ENCODE measurements at places on chromosomes 1 and 21.

DNA sequence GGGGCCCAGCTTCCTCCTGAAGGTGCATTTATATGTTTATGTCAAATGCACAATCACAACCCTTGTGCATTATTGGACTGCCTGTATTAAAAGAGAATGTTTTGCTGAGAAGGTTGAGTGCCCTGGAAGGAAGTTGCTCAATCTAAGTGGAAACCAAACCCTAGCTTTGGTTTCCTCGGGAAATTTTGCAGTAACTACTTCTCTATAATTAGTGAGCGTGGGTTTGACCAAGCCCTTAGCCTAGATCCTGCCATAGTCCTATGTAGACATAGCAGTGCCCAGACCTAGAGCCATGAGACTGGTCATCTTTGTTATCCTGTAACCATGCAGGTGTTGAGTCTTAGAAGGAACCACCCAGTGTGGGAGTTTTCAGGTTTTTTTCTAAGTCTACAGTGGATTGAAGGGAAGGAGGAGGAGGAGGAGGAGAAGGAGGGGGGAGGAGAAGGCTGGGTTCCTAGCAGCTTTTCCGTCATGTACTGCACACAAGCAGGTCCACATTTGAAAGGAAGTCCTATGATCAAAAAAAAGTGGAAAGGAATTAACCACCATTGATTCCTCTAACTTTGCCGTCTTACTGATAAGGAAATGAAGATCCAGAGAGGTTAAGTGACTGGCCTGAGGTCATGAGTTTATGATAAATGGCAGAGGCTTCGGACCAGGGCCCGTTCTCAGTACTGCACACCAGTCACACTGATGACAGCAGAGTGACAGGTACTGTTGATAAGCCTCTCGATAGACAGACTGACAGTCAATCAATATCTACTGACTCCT, 72.2 kb upstream of the LYST start:
- no peak for DNase-seq

DNA sequence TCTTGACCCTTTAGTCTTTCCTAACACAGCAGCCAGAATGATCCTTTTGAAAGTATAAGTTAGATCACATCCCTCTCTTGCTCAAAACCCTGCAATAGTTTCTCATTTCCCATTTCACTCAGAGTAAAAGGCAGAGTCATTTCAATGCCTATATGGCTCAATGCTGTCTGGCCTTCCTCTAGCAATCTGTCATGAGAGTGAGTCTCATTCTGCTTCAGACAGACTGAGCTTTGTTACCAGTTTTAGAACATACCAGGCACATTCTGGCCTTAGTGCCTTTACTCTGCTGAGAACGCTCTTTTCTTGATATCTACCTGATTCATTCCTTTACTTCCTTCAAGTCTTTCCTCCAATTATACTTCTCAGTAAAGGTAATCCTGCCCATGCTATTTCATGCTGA, 372.8 kb upstream of the PKN2 start:
- no peak for DNase-seq

GRCh38 chr1:248904437-248905216, 1.4 kb upstream of the PGBD2 start:
- DNase-seq, result no peak

DNA sequence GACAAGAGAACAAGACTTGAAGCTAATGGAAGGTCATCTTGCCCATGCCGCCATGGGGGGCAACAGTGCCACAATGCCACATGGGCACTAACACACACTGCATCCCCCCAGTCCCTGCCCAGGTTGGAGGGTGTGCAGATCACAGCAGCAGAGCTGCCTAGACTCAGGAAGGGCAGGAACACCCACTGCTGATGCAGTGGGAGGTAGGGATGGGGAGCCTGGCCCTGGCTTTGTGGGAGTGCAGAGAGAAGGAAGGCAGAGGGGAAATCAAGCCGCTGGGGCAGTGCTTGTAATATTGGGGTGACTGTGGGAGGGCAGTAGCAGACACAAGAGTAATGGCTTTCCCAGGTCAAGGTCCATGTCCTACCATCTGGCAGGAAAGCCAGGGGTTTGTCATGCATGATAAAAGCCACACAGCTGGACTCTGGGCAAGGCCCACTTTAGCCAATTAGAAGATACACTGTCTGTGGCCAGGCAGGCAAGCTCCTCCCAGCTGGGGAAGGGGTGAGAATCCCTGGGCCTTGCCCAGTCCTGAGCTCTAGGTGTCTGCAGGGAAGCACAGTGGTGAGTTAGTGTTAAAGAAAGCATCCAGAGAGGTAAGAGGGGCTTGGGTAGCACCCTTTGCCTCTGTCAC, 25.4 kb upstream of the MEF2D start:
- no peak for DNase-seq

DNA sequence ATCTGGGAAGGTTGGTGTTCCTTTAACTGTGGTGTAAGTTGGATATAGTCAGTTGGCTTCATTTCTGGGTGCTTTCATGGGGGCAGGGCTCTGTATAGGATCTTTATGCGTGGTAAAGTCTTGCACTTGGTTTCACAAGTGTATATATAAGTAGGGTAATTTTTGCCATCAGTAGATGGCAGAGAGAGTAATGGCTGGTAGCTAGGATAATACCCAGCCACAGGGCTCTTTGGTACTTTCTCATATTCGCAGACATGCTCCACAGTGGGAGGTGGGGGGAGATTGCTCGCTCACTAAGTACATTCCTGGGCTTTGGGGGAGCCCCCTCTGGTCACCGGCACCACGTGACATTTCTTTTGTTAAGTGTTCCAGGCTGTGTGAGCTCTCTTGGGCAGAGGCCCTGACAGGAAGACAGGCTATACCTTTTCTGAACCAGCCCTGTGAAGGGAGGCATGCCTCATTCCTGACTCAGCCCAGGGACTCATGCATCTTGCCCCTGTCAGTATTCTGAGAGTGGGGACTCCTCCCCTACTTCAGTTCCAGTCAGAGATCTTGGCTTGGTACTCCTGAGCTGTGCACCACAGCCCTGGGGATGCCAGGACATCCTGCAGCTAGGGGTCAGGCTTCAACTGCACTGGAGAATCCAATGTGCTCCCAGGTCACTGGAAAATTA, 37.6 kb downstream of the FCRL2 start:
- no peak for DNase-seq

GRCh38 chr21:45113543-45113942, 39.2 kb downstream of the ADARB1 start:
- no peak for DNase-seq

DNA sequence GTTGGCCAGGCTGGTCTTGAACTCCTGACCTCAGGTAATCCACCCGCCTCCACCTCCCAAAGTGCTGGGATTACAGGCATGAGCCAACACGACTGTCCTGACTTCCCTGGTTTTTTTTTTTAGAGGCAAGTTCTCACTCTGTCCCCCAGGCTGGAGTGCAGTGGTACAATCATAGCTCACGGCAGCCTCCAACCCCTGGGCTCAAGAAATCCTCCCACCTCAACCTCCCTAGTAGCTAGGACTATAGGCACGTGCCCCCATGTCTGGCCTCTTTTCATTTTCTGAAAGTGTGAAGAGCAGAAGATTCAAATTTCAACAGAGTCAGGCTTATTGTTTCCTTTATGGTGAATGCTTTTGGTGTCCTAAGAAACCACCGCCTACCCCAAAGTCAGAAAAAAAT, 21.7 kb upstream of the SOX13 start:
- DNase-seq, result no peak

DNA sequence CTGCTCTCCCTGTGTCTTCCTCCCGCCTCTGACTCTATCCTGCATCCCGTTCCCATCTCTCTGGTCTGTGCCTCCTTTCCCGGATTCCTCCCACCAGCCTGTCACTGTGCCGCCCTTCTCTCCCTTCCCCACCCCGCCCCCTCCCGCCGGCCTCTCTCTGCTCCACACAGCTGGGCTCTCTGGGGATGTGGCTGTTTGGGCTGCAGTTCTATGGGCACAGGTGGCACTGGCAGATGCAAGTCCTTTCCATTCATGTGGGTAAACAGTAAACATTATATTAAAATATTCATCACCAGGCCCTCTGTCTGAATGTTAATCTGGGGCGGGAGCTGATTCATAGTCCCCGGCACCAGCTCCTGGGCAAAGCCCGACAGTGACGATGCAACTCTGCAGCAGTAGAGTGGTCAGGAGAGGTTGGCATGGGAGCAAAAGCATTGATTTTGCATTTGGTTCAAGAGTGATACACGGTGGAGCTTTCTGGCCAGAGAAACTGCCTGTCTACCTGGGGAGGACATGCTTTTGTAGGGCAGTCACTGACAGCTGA, 249.3 kb downstream of the TNR start:
- no peak for DNase-seq

DNA sequence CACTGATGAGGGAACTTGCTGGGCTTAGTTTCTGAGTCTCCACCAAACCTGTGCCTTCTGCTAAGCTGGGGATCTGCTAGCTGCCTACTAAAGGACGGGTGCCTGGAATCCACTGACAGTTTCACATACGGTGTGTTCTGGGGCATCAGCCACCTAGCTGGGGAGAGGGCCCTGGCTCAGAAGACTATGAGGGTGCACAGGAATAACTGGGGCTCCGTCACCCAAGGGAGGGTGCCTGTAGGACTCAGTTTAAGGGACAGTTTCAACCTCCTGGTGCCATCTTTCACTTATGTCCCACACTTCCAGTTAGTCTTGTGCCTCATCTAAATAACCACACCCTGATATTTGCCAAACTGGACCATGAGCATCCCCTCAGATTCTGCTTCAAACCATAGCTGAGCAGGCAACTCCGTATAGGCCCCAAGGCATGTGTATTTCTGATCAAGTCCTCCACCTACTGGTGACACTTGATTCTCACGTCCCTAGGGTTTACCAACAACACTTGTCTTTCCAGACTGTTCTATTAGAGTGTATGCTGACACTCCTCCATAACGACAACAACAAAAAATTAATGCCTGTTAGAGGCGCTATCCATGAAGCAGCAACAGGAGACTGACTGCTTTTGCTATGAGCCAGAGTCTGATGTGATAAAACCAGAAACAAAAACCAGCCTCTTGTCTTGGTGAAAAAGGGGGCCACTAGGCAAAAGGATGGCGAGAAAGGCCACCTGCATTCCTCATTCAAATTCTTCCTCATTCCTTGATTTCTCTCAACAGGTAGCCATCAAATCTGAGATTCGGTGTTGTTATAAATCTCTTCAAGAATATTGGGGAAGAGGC, 55.0 kb upstream of the PAXBP1 start:
- no peak for DNase-seq

- DNase-seq, result peak; percentile 43
Measured at GRCh38 chr1:36920801-36921405, 113.4 kb downstream of the GRIK3 start.

- no peak for DNase-seq
Measured at GRCh38 chr1:33930346-33931110, 66.6 kb downstream of the HMGB4 start.

DNA sequence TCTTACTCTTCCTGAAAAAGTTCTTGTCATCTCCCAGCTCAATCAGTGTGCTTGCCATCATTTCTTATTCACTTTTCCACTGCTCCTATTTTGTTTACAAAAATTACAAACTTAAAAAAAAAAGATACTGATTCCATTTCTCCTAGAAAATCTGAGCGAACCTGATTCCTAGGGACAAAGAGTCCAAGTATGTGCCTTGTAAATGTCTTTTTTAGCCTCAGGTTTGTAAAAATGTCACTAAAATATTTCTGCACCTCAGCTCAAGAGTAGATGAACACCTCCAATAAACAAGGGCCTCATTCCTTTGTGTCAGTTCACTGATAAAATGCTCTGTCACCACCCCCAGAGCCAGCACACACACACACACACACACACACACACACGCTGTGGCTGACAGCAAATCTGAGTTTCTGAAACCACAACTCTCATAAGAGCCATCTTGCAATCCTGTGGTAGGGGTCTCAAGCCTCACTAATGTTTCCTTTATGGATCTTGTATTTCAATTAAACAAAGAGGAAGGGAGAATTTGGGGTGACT, 299.2 kb downstream of the PBX1 start:
- no peak for DNase-seq

GRCh38 chr1:28233264-28233606, 406 bp upstream of the DNAJC8 start:
- DNase-seq, result no peak

DNA sequence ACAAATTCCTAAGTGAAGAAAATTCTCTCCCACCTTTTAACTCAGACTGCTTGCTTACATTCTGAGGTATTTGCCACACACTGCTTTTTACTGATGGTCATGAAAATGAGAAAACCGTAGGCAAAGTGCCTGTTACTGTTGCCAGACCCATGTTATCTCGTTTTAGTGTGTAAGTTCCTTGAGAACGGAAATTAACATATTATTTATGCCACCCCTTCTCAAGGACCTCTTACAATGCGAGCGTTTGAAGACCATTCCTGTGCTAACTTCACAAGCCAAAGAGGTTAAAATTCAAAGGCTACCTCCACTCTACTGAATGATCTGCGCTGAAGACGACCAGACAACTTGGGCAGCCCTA, 509 bp downstream of the NVL start:
- no peak for DNase-seq

DNA sequence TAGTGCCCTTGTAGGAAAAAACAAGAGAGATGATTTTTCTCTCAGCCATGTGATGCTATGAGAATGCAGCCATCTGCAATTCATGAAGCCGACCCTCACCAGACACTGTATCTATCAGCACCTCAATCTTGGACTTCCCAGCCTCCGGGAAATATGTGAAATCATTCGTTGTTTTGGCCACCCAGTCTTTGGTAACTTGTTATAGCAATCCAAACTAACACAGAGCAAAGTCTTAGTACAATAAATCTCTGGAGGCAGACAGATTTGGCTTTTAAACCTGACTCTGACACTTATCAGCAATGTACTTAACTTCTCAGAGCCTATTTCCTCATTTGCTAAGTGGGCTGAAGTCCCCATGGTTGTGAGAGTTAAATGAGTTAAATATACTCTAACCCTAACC, 5.1 kb upstream of the MED18 start:
- no peak for DNase-seq

DNA sequence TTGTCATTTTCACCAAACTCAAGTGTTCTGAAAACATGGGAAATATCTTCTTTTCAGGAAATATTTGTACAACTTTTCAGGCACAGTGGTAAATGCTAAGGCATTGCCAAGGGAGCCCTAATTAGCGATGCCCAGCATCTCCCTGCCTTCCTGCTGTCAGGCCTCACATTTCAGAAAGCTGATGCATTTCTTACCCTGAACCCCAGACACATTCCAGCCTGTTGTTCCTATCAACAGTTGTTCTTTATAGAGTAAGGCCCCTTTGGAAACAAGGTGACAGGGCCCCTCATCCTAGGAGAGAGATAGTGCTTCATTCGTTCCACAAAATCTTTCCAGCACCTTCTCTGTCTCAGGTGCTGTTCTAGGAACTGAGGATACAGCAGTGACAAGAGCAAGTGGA, 135.9 kb upstream of the COA6 start:
- DNase-seq, result peak; percentile 67

- DNase-seq, result no peak
Measured at GRCh38 chr1:87588495-87588894, 259.8 kb downstream of the LMO4 start.

GRCh38 chr1:71787699-71788098, 494.6 kb downstream of the NEGR1 start:
- no peak for DNase-seq
